ENCODE measurements at places on chromosomes 5 and 9.

- no peak for DNase-seq
Measured at GRCh38 chr5:78972654-78973428, 12.3 kb downstream of the ARSB start.

GRCh38 chr5:102241809-102242421, 54.2 kb downstream of the SLCO4C1 start:
- DNase-seq, result no peak

DNA sequence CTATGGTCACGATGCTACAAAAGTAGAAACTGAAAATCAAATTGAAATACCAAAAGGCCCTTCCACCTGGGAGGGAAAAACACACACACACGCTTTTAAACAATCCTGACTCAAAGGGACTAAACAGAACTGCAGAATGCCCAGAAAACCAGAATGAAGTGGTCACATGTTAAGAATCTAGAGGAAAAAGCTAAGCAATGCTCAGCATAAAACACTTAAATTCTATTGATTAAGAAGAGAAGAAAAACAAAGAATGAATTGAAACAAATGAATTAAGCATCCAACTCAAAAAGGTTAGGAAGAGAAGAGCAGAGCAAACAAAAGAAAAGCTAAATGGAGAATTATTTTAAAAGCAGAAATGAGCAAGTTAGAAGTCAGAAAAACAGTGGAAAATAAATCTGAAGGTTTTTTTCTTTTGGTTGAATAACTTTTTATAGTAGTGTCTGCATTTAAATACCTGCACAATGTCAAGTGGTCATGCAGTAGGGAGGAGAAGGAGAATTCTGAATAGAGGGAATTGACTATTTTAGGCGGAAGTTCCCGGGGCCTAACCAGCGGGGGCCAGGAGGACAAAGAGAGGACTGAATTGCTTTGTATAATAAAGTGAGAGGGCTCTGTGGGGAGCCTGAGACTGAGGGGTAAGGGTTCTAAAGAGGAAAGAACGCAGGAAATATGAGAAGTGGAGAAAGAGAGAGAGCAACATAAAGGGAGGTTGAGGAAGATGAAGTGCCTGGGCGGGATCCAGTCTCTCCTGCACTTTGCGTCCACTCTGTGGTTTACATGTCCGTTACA, 146.8 kb downstream of the ATPSCKMT start:
- no peak for DNase-seq

GRCh38 chr5:75435096-75435495, 76.3 kb downstream of the CERT1 start:
- no peak for DNase-seq

DNA sequence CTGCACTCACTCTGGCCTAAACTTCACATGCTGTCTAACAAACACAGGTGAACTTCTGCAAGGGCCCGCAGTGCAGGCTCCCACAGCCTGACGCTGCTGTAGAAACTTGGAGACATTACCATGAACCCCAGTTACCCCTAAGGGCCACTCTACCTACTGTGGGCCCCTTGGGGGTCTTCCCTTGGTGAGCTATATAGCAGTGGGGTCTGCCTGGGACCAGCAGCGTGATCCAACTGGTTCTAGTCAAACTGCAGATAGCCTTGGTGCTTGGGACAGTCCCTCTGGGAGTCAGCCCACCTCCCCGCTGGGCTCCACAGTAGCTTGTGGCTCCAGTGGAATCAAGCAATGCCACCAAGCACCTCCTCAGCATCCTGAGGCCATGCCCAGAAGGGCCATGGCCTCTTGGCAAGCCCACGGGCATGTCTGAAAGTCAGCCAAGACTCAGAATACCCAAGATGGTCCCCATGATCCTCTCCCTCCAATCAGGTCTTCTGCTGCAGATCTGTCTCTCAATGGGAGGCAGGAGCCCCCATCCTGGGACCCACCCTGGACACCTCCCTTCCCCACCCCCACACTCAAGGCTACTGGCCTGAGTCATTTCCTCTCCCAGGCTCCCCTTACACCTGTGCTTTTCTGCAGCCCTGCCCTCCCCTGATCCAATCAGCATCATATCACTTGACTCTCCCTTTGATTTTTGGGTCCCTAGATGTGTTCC, 230.0 kb upstream of the IRX1 start:
- no peak for DNase-seq

DNA sequence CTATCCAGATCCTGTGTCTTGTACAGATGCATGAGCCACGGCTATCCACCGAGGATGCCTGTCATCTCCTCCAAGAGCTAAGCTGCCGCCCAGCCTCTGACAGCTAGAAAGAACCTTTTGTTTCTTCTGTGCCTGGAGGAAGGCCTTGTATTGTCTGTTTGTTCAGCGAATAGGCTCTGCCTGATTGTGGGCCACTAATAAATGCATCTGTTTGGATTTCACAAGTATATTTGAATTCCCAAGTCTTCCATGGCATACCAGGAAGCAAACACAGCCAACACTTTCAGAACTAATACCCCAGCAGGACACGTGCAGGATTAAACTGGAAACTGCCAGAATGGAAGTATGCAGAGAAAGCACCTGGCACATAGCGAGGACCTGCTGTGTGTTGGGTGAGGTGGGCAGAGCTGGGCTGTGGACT, 92.7 kb upstream of the NEURL1B start:
- DNase-seq, result no peak

DNA sequence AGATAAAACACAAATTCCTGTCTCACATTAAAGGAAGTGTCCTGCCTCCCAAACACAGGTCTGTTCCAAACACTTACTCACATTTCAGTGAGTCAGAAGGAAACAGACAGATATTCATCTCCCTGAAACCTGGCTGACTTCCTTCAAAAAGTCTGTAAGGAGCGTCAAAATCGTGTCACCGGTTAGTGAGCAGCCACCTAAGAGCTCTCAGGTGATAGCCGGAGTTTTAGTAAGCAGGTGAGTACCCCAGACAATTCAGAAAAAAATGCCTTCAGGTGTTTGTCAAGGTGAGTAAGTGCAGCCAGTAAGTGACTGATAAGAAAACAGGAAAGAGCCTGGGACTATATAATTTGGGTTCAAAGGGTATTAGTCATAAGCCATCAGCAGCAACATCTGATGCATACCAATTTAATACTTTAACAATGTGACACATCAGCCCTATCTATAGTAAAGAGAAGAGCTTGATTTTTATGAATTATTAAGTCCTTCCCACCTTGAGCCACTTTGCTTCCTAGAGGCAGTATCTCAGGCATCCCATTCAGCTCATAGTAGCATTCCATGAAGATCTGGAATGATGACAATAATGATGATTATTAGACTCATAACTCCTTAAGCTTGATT, 1.3 kb upstream of the ITGA2 start:
- DNase-seq, result peak; percentile 25

DNA sequence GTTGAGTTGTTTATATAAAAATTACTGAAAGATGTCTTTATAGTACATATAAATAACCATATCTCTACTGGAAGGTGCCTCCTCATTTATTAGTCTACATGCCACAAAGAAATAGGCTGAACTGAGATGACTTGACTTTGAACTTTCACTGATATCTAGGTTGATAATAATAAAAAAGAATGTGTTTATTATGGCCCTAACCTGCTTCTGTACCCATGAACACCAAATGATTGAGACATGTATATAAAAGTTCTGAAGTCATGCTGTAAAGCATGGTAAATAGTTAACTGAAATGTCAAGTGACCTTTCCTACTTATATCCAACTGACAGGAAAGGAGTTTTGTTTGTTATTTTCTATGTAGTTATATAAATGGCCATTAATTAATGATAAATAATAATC, 33.2 kb upstream of the GRAMD2B start:
- DNase-seq, result no peak

DNA sequence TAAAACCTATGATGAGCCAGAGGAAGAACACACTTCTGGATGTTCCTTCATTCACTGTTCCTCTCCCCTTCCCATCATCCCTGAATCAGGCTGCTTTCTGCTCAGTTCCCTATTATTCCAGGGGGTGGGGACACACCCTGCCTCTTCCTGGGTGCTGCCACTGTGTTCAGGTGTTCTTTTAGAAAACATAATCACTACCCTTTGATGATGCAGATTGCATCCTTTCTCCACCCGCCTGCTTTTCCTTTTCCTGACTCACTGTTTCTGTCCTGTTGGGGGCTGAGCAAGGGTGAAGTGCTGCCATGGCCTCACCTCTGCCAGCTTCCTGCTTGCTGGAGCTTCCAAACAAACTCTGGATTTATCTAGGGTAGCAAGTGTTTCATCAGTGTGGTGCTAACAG, 331.9 kb upstream of the GRIA1 start:
- DNase-seq, result no peak

GRCh38 chr9:12955510-12956163, 180.8 kb downstream of the LURAP1L start:
- DNase-seq, result no peak

DNA sequence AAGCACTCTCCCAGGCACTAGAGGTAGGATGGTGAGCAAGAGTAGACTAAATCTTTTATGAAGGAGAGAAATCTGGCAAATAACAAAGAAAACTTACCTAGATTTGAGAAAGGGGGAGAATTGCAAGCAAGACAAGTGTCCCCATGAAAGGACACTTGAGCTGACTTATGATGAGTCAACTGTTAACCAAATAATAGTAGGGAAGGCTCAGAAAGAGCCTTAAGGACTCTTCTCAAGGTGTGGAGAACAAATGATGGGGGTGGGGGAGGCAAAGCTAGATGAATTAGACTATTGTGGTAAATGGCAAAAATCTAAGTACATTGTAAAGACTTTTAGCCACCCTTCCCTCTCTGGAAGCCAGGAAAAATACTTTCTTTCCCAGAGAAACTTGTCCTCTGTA, 77.6 kb upstream of the RASA1 start:
- no peak for DNase-seq

Data from SW 1271 (cell line).